NCI-H1436 treated with DMSO at 0.1 percent for 48 hours (cell line): ENCODE measurements at places on chromosomes 3 and 15.

DNA sequence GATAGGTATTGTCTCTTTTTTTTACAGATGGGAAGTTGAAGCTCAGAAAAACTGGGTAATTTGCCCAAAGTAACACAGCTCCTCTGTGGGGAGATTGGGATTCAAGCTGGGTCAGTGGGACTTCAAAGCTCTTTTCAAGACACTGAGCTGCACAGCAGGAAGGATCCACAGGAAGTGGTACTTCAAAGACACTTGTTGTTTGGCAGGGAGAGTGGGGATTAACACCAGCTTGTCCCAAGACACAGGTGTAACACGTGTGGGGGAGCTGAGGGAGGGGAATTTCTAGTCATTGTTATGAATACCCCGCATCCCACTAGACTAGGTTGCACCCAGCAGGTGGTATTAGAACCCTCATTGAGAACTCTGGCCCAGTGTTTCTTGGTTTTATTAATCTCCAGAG is 116.0 kb downstream of the FOXB1 start:
- DNase-seq, result no peak

GRCh38 chr15:60875681-60876080 is 353.4 kb downstream of the RORA start:
- DNase-seq, result no peak

- no peak for DNase-seq
Observed at GRCh38 chr3:95227092-95227491, 1164.2 kb downstream of the NSUN3 start.

DNA sequence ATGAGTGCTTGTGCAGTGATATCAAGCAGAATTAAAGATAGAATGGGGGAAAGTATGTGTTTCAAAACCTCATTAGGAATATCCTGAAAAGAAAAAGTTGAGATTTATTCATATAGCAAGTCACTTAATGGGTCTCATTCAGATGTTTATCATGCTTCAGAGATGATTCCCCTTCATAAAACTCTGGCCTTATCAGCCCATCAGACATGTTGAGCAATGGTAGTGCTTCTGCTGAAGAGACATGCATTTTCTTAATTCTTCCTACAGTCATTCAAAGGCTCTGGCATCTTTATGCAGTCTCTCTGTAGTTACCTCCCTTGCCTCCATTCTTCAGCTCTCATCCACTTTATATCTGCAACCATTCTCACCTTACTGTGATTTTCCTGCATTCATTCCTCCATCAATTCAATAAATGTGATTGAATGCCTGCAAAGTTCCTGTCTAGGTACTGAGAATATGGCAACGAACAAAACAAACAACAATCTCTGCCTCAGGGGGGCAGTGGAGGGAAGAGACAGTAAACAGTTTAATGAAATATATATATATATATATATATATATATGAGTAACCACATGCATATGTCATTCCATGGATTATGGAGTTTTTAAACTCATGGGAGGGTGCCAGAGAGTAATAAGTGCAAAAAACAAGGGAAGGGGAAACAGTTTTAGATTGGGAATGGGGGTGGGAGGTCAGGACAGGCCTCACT is 138.5 kb downstream of the NECTIN3 start:
- no peak for DNase-seq

GRCh38 chr3:34256791-34257190 is 458.4 kb downstream of the PDCD6IP start:
- DNase-seq, result no peak
